Common myeloid progenitor, CD34-positive (primary cell): ENCODE measurements at places on chromosomes 6 and 20.

GRCh38 chr20:59403261-59403961 lies 103.0 kb downstream of the EDN3 start:
- DNase-seq, result peak; percentile 71

DNA sequence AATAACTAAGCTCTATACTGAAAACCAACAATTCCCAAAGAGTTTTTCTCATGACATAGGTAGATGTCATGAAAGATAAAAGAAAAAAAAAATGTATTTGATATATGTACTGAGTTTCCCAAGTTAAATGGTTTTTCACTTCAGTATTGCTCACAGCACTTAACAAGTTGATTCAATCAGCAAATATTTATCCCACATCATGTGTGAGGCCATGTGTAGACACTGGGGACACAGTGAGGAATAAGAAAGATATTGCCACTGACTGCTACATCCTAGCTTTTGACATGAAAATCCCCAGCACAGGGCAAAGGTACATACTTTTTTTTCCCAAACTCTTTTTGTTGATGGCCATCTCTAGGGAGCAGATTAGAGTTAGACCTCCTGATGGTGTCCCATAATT lies 25.3 kb downstream of the SPTLC3 start:
- no peak for DNase-seq

DNA sequence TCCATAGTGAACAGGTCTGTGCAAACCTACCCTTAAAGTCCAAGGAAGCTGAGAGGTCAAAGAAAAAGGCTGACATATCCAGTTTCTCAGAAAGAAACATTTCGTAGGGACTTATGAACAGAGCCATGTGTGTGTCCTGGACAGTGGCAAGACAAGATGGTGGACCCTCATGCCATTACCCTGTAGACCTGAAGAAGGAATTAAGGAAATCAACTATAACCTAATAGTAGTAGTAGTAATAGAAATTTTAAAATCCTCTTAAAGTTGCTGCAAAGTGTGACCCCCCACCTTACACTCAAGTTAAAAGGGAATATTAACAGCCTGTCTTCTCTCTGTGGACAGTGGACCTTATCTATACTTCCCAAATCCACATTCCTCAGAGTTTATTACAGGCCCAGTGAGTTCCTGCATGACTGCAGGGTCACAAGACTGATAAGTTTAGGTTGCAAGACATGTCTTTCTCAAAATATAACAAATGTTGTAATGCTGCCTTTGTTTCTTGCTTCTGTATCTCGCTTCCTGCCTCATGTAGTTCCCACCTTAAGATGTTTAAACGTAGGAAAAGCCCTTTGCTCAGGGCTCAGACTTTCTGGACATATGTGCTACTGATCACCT lies 10.6 kb downstream of the IL22RA2 start:
- DNase-seq, result no peak

- no peak for DNase-seq
These were observed 154.8 kb downstream of the PTPRK start for GRCh38 chr6:128365520-128366160.

GRCh38 chr20:15200147-15200565 lies 862.7 kb upstream of the FLRT3 start:
- DNase-seq, result no peak

GRCh38 chr6:90894285-90895130 lies 307.6 kb upstream of the MAP3K7 start:
- DNase-seq, result no peak

DNA sequence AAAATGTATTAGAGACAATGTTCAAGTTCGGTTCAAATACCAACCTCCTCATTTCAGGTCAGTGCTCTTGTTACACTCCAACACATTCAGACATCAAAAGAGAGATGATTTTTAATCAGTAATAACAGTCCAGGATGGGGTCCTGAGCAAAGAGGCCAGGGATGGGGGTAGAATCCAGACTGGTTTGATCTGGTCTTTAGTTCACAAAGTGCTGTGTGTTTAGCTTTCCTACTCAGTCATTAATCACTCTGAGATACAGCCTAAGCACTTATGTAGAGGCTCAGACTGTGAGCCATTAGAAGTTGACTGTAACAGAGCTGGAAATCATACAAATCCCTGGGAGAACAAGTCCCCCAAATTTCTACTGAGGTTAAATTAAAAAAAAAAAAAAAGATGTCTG lies 241.6 kb downstream of the PTPRK start:
- DNase-seq, result no peak

DNA sequence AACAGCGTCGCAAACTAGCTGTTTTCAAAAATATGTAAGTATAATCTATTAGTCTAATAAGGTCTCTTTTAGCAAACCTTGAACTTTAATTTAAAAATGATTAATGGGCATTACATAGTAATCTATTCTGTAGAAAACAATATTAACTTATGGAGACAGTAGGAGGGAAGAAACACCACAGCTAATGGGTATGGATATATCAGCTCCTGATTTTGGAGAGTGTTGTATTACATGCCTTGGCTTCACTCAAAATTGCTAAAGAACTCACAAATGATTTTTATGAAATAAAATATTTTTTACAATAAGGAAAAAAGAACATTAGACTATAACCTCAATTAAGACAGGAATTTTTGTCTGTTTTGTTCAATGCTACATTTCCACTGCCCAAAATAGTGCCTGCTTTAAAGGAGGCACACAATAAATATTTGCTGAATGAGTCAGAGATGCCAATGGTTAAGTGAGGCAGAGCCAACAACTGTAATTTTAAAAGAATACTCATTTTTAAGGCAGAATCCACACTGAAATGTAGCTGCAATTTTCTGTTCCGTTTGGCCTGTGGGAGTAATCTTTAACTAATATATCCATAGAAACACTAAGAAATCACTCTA lies 15.7 kb downstream of the ATG5 start:
- DNase-seq, result no peak

GRCh38 chr6:31060145-31060544 lies 49.9 kb downstream of the MUC22 start:
- DNase-seq, result no peak

GRCh38 chr6:149717255-149717587 lies 680 bp downstream of the LATS1 start:
- no peak for DNase-seq

GRCh38 chr6:139337001-139337400 lies 37.4 kb downstream of the CITED2 start:
- DNase-seq, result no peak

- DNase-seq, result no peak
These were observed 152.7 kb downstream of the CD83 start for GRCh38 chr6:14270142-14270893.

- no peak for DNase-seq
These were observed 32.4 kb upstream of the PBOV1 start for GRCh38 chr6:138250513-138251247.

- DNase-seq, result no peak
These were observed 71.0 kb upstream of the SIRPA start for GRCh38 chr20:1824181-1824580.

DNA sequence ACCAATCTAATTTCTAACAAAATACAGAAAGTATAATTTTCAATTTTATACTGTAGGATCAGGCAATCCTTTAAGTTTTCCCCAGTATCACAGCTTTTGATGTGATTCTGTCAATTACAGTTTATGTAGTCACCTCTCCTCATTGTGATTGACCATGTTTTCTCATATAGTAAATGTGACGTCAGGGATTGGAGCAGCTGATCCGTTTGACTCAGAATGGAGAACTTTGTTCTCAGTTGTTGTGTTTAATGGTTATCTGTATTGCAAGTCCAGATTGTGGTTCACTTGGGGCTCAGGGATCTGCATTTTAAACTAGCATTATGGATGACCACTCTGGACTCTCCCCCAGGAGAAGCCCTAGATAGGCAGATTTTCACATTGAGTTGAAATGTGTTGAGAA lies 90.6 kb downstream of the DNAH8 start:
- DNase-seq, result no peak

DNA sequence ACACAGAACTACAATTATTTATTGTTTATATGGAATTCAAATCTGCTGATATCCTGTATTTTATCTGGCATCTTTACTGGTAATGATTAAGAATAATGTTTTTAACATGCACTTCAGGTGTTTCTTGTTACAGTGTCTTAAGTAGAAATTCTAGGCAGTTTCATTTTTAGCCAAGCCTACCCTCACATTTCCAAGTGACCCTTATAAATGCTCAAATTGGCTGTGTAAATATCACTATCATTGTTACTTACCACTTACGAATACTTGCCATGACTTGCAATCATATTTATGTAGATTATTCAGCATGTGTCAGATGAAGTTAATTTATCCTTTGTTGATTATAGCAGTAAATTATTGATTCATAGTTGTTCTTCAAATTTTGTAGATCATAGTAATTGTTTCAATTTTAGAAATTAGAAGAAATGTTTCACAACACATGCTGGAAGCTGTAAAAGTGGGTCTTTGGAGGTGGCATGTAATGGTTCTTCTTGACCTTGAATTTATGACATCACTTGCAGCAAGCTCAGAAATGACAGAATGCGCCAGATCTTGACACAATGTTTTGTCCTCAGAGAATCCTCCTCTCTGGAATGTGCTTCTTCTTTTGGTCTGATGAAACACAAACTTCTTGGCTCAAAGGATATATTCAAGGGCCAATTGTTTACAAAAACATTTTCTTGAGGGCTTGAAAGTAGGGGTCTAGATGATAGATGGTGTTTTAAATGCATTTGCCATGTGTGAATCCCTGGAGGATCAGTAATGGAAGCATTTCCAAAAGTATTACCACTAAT lies 471.8 kb downstream of the COL12A1 start:
- no peak for DNase-seq

GRCh38 chr6:135506270-135506997 lies 8.9 kb upstream of the AHI1 start:
- peak; percentile 76 for DNase-seq

- DNase-seq, result no peak
These were observed 11.3 kb downstream of the OCSTAMP start for GRCh38 chr20:46539113-46539512.

GRCh38 chr20:36262440-36262839 lies 26.2 kb downstream of the AAR2 start:
- no peak for DNase-seq

DNA sequence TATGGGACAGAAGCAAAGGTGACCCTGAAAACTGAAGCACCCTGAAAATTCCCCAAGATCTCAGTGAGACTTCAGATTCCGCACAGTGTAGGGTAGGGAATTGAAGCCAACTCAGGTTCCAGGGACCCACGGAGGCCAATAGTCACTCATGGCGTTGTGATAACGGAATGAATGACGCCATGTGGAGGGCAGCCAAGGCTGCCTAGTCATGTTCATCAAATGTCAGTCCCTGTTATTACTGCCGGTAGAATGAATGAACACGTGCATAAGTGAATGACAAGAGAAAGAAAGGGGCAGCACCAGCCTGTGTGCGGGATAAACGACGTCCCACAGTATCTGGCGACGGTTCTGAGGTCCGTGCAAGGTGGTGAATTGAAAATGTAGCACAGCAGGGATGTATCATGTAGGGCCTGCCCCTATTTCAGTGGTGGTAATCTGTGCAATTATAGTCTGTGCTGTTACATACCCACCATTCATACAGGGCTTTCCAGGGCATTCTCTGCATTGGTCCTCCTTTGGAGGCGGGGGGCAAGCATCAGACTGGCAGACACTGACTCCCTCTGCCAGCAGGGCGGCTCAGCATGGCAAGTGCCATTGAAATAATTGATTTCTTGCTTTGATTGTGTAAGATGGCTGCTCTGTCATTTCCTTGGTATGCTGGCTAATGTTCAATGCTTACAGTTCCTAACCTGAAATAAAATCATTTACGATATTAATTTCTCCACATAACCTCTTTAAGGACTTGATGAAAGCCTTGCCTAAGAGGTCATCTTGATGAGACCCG lies 386.9 kb downstream of the CDH4 start:
- no peak for DNase-seq

- peak; percentile 25 for DNase-seq
These were observed 17.9 kb downstream of the GNAS start for GRCh38 chr20:58870293-58871014.

- no peak for DNase-seq
These were observed 131.7 kb upstream of the MAP3K4 start for GRCh38 chr6:160859822-160860221.

- no peak for DNase-seq
These were observed 172.7 kb downstream of the SCP2D1 start for GRCh38 chr20:18986146-18986830.

DNA sequence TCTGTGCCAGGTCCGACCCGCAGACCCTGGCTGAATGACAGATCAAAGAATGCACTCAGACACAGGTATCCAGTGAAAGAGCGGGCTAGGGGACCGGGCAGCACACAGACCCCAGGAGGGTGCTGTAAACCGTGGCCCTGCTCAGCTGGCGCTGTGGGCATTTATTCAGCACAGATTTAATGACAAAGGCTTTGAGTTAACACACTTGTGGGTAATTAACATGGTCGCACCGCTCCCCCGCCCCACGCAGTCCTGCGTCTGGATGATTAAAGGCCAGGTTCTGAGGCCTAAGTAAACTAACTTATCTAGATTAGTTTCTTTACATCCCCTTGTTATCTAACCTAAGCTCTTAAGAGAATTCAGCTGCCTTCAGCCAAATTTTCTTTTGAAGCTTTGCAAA lies 3.5 kb downstream of the MAK start:
- DNase-seq, result no peak

DNA sequence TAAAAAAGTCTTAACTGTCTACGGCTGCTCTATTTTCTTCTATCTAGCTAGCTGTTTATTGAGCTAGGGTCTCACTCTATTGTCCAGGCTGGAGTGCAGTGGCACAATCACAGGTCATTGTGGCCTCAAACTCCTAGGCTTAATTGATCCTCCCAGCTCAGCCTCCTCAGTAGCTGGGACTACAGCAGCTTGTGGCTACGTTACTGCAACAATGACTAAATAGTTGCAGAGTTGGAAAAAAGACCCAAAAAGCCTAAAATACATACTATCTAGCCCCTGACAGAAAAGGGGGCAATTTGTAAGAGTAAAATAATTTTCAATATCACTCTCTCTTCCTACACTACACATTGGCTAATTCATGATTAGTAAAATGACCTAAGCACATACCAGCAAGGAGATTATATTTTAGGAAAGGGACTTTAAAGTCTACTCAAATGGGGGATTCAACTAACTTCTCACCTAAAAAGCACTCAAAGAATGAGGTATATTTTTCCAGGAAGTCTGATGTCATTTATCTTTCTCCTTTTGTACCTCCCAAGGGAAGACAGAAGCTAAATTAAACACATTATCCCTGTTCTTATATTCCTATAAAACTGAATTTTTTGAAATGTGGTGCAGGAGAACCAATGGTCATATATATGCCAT lies 82.8 kb downstream of the ZMYND8 start:
- no peak for DNase-seq

- no peak for DNase-seq
These were observed 146.1 kb downstream of the TFAP2A start for GRCh38 chr6:10268611-10269310.

GRCh38 chr6:12567682-12568081 lies 148.9 kb upstream of the PHACTR1 start:
- DNase-seq, result no peak
